Testis (tissue), 5 donors: ENCODE measurements at places on chromosomes 2 and 18. TPM values are rescaled to one million over a fixed set of nuclear protein-coding genes. Genes with fewer than 3 reads are reported as not detected.

DNA sequence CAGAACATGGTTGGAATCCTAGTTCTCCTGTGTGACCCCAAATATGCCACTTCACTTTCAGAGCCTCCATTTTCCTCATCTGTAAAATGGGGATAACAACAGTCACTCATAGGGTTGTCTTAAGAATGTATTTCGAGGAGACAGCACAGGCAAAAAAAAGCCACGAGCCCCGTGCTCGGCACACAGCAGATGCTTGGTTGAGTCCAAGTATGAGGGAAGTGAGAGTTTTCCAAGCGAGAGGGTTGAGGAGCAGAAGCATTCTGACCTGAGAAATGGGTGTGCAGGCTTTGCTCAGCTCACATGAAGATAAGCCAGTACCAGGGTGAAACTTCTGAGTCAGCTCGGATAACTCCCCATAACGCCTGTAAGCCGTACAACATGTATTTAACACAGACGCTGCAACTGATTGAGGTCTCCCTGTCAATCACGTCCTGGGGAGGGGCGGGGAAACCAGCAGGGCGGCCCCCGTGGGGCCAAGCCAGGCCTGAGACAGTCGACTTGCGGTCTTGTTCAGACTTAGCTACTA, 23.0 kb upstream of the ODC1 start:
- H3K27ac ChIP-seq: no peak overlapping the region
- no peaks in the 10 kb centered on the region for H3K27me3 ChIP-seq
- no peak for DNase-seq
- H3K4me3 ChIP-seq: no peak overlapping the region
- H3K4me1 ChIP-seq: no peaks in the 10 kb centered on the region

Gene LRRC30
- not detected for total RNA-seq

DNA sequence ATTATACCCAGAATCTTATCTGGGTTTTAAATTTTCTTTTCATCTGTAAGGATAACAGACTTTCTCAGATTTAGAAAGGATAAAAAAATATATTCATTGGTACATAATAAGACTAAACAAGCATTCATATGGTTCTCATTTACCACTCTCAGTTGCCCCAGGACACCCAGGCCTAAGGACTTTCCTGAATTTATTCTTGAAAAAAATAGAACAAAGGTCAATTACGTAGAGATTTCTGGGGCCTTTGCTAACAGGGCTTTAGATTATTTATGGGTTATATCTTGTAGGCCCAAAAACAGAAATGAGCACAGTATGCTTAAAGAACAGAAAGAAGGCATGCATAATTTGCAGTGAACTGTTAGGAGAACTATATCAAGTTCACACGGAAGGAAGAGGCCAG, 269.0 kb upstream of the COL3A1 start:
- H3K4me1 ChIP-seq: no peaks in the 10 kb centered on the region
- no peak overlapping the region for H3K27ac ChIP-seq
- no peak overlapping the region for H3K4me3 ChIP-seq
- H3K36me3 ChIP-seq: no peaks in the 10 kb centered on the region
- DNase-seq: no peak
- H3K27me3 ChIP-seq: no peaks in the 10 kb centered on the region

GRCh38 chr2:190213441-190214335, 105.9 kb downstream of the HIBCH start:
- H3K36me3 ChIP-seq: no peaks in the 10 kb centered on the region
- no peak overlapping the region for H3K4me3 ChIP-seq
- no peaks in the 10 kb centered on the region for H3K4me1 ChIP-seq
- no peaks in the 10 kb centered on the region for H3K27me3 ChIP-seq
- no peak for DNase-seq

- DNase-seq: no peak
- H3K4me1 ChIP-seq: no peaks in the 10 kb centered on the region
- no peaks in the 10 kb centered on the region for H3K27me3 ChIP-seq
- H3K4me3 ChIP-seq: no peak overlapping the region
Measured at GRCh38 chr2:147297820-147298219, 547.0 kb upstream of the ACVR2A start.

Gene MAL
- total RNA-seq: 0.79 TPM

DNA sequence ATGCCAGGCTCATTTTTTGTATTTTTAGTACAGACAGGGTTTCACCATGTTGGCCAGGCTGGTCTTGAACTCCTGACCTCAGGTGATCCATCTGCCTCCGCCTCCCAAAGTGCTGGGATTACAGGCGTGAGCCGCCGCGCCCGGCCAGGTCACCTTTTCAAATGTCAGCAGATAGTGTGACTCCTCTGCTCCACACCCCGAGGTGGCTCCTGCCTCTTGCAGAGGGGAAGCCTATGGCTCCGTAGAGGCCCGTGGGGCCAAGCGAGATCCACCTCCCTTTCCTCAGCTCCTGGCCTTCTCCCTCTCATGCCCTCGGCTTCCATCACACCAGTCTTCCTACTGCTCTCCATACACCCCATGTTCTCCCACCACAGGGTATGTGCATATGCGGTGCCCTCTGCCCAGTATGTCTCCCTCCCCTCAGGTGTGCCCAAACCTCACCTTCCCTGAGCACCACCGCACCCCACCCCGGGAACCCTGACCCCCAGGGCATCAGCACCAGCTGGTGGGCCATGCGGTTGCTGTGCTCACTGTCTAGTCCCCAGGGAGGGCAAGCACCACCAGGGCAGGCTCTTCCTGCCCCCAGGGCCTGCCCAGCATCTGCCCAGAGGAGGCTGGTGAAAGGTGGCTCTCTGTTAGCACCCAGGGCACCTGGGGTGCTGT, 10.7 kb downstream of the GPR17 start:
- H3K4me1 ChIP-seq: peaks cover 30% of the 10 kb centered on the region
- no peak overlapping the region for H3K4me3 ChIP-seq
- no peaks in the 10 kb centered on the region for H3K36me3 ChIP-seq
- no peak overlapping the region for H3K27ac ChIP-seq
